Hematopoietic multipotent progenitor cell (in vitro differentiated cells): ENCODE measurements at places on chromosomes 5 and 9.

DNA sequence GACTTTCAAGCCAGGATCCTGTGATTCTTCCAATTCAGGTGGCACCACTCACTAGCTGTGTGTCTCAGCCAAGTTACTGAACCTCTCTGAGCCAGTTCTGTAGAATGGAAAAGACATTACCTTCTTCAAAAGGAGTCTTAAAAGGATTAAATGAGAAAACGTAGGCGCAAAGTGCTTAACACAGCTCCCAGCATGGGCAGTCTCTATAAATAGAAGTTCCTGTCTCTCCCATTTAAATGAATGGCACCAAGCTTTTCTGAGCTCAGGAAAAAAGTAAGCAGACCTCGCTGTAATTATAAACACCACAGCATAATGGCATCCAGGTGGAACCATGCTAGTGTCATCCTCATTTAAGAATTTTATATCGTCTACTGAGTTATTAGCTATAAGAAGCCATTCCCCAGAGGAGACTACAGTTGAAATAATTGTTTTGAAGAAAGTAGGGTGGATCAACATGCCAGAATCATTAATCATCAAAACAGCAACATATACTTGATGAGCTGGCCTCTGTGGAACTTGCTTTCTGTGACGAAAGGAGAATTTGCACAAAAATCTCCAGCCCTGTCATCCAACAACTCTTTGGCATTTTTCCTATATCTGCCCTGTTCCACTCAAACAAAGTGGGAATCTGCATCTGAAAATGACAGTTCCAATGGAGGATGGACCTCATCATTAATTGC is 188.9 kb downstream of the SPOCK1 start:
- no peak for DNase-seq

GRCh38 chr5:4837489-4838058 is 302.6 kb upstream of the ADAMTS16 start:
- no peak for DNase-seq

GRCh38 chr5:1065143-1065750 is 46.6 kb downstream of the SLC12A7 start:
- DNase-seq = no peak

- DNase-seq = no peak
Measured at GRCh38 chr5:151700296-151700695, 13.6 kb upstream of the SPARC start.

DNA sequence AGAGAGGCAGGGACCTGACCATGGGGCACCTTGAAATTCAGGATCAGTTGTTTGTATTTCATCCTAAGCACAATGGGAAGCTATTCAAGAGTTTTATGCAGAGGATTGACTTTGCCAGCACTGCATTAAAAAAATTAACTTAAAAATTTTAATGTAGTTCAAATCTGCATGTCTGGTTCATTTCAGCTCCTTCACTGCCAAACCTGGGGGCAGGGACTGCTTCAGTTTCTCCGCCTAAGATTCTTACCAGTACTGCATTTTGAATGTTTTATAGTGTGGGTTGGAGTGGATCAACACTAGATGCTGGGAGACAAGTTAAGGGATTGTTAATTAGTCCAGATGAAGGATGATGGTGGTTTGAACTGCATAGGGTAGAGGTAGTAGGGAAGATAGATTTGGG is 15.7 kb upstream of the MSMP start:
- no peak for DNase-seq

GRCh38 chr9:33988219-33988890 is 60.3 kb downstream of the UBAP2 start:
- no peak for DNase-seq

DNA sequence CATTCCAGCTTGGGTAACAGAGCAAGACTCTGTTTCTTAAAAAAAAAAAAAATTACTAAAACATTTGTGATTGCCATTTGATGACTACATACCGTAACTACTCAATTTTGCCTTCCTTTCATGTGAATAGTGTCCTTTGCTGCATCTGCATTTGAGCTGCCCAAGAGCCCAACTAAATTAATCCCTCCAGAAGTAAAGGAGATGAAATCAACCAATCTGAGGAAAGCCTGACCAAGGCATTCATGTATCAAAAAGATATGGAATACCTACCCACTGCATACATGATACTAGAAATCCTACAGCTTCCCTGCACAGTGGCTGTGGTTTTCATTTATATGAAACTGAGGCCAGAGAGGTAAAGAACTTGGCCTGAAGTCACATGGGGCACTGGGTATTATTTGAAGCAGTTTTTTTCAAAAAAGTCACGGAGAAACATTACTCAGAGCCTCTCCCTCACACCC is 177.5 kb downstream of the AOPEP start:
- DNase-seq = no peak

- DNase-seq = no peak
Measured at GRCh38 chr5:135964670-135965320, 10.0 kb upstream of the LECT2 start.

GRCh38 chr9:109771087-109771486 is 8.9 kb upstream of the PALM2AKAP2 start:
- no peak for DNase-seq

- no peak for DNase-seq
Measured at GRCh38 chr9:18791074-18791473, 241.9 kb downstream of the SAXO1 start.

- DNase-seq = peak; percentile 44
Measured at GRCh38 chr9:127004946-127005769, 90.6 kb downstream of the RALGPS1 start.

DNA sequence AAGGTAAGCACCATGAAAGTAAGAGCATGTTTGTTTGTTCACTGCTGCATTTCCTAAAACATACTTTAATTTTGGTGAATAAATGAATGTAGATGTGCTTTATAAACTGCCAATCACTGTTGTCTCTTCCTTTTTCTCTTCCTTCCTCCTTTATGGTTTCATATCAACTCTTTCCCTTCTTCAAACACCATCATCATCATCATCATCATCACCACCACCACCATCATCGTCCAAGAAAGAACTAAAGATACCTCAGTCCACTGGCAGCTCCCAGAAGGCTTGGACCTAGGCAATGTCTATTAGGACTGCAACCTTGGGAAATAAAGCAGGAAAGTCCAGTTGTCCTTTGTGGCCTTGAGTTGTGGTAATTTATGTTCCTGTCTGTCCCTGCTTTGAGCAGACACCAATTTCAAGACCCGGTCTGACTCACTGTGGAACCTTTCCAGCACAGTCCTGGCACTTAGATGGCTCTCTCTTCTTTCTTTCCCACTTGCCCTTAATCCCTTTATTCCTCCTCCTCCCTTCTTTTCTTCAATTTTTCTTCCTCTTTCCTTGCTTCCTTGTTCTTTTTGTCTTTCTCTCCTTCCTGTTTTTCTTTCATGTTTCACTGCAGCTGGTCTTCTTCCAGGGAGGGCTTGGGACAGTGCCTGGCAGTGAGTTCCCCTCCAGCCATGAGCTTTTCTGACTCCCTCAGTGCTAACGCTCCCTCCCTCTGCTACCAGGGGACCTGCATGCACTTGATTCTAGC is 99.3 kb downstream of the ANGPTL2 start:
- DNase-seq = no peak

DNA sequence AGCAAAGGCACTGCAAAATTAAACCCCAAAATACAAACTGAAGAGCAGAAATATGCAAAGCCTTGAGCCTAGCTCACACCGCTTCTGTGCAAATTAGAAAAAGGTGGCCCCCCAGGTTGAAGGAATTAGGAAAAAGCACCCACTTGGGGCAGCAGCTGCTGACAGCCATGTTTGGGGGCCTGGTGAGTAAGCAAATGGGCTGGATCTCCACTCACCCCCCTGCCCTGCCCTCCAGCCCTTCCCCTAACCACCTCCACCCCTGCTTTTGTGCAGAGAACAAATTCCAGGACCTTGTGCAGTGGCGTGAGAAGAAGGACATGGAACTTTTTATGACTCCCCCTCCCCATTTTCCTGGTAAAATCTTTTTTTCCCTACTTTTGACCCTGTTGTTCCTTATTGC is 92.0 kb upstream of the DNAH5 start:
- peak; percentile 14 for DNase-seq

- DNase-seq = no peak
Measured at GRCh38 chr5:143593723-143594122, 190.2 kb upstream of the NR3C1 start.

GRCh38 chr5:92836855-92837755 is 743.9 kb downstream of the NR2F1-AS1 start:
- no peak for DNase-seq

DNA sequence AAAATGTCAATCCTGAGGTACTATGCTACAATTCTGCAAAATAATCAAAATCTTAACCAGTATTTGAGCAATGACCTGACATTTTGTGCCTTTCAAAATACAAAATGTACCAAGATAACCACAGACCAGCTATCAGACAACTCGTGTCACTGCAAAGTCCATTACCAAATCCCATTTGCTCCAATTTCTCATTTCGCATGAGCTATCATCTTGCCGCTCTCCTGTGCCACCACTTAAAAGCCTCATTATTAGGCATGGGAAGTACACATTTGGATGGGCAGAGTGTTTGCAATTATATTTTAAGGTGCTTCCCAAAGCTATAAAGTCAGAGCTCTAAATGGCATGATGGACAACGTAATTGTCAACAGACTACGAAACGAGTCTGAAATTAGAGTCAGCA is 205.2 kb downstream of the AGTPBP1 start:
- DNase-seq = no peak

- no peak for DNase-seq
Measured at GRCh38 chr5:129080766-129081165, 13.8 kb upstream of the ISOC1 start.

DNA sequence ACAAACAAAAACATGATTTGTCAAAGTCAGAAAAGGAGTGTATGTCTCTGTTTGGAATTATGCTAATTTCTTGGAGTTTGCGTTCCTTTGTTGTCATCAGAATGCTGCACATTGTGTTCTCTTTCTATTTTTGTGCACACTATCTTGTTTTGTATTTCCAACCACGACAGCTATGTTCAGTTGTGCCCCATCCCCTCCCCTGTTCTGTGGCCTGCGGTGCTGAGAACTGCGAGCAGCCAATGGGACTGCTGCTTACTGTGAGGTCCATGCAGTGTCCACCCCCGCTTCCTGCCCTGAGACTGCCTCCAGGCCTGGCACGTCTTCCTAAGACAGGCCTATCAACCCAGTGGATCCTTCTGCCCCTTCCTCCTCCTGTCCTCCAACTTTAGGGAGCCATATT is 76.8 kb downstream of the PALM2AKAP2 start:
- no peak for DNase-seq

DNA sequence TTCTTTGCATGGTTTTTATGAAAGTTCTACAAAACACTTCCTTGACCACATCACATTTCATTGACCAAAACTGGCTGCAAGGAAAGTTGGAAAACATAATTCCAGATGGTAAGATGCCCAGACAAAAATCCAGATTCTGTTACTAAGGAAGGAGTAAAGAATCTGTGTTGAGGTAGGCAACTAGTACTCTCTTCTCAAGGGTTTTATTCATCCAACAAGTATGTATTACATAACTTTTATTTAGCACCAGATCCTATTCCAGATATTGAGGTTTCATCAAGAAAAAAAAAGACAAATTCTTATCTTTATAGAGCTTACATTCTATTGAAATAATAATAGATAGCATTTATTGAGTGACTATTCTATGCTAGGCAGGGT is 43.2 kb upstream of the UGCG start:
- DNase-seq = no peak

DNA sequence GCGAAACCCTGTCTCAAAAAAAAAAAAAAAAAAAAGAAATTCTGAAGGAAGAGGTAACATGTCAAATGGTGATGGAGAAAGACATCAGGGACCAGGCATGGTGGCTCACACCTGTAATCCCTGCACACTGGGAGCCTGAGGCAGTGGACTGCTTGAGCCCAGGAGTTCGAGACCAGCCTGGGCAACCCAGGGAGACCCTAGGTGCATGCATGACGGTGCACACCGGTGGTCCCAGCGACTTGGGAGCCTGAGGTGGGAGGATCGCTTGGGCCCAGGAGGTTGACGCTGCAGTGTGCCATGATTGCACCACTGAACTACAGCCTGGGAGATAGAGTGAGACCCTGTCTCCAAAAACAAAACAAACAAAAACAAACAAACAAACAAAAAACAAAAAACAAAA is 1.8 kb downstream of the ISCA1 start:
- DNase-seq = no peak

GRCh38 chr5:129001841-129002526 is 36.7 kb downstream of the SLC27A6 start:
- DNase-seq = peak; percentile 46

DNA sequence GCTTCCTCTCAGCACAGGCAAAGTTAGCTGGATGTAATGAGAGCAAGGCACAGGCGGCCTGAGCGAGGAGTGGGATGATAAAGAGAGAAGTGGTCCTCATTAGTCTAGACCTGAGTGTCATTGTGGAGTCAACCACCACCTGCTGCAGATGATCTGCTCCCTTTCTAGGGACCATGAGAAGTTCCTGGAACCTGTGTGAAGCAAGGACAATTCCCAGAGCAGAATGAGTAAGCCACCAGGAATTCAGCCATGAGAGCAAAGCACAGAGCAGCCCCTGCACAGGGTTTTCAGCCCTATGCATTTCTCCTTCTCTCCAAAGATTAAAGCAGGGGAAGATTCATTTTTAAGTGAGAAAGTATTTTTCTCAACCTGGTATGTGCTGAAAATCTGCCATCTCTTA is 146.8 kb upstream of the SPEF2 start:
- DNase-seq = no peak

DNA sequence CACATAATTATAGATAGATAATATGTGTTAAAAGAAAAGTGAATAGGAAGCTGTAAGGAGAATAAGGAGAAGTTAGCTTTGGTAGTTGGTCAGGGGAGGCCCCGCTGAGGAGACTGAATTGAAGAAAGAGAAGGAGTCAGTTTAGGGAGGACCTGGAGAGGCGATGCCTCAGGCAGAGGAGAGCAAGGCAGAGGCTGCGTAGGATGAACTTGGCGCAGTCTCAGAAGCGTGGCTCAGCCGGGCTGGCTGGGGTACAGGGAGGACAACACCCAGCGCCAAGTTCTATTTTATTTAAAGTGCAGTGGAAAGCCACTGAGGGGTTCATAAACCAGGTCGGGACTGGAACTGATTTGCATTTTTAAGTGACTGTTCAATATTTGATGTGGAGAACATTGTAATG is 68.5 kb downstream of the PTCD2 start:
- DNase-seq = no peak

- DNase-seq = no peak
Measured at GRCh38 chr5:60738933-60739332, 39.0 kb upstream of the DEPDC1B start.

GRCh38 chr5:28809811-28810750 is 1771.7 kb upstream of the CDH9 start:
- no peak for DNase-seq

GRCh38 chr9:130995086-130996011 is 13.6 kb upstream of the LAMC3 start:
- peak; percentile 30 for DNase-seq

GRCh38 chr9:130289711-130290241 is 24.2 kb downstream of the HMCN2 start:
- DNase-seq = no peak

DNA sequence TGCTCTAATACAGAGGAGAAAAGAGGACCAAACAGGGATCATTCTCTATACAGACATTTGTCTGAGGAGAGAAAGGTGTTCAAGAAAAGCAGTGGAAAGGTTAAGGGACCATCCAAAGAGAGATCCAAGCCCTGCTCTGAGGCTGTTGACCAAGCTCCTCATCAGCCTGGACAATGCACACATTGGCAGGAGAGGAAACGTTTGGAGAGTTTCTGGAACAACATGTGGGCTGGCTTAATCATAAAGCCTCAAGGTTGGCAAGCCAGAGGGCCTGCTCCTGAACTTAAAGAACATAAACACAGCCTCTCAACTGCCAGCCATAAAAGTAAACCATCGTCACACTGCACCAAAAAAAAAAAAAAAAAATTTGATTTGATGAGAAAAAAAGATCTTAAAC is 184.4 kb upstream of the SLC12A2 start:
- no peak for DNase-seq

- DNase-seq = no peak
Measured at GRCh38 chr9:73890685-73891277, 606.4 kb upstream of the RORB start.
